Temporal lobe (tissue), 4 donors: ENCODE measurements at places on chromosomes 12 and 14. TPM values are rescaled to one million over a fixed set of nuclear protein-coding genes. Genes with fewer than 3 reads are reported as not detected.

Gene OTX2
- 0.25 TPM for total RNA-seq

Gene CYP46A1
- total RNA-seq: 6.1 TPM

Gene SLC5A8
- total RNA-seq: 2.2 TPM

Gene DAO
- total RNA-seq: not detected

Gene IL26
- total RNA-seq: not detected
